NCI-H1930 (cell line): ENCODE measurements at places on chromosomes 2 and 18.

DNA sequence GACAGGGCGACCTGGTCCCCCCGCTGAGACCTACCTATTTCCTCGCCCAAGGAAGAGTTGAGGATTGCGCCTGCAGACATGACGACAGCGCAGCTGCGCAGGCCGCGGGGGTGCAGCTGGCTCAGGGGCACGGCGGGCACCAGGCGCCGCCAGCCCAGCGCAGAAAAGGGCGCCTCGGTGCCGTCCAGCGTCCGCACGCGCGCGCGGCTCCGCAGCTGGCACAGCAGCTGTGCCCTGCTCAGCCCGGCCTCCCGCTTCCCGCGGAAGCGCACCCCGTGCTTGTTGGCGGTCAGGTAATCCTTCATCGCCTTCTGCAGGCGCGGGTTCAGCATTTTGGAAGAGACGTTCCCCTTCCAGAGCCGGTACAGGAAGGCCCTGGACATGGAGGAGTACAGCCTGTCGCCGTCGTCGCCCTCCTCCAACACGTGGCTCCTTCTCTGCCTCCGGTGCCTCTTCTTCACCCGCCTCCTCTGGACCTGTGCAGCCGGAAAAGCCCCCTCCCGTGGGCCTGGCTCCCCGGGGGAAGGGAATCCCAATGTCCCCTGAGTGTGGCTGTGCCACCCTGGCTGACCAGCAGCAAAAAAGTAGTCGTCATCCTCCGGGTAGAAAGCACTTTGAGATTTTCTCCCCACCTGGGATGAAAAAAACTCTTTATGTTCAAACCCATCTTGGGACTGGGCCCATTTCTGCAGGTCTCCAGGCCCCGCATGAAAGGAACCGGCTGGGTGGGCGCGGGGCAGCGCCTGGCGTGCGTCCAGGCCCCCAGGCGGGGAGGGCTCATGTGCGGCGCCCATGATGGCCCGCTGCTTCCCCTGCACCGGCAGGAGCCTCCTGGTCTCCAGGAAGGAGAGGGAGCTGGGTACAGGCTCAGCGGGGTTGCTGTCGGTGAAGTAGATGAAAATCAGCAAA is 42.7 kb downstream of the ST6GAL2 start:
- no peak for DNase-seq

- DNase-seq: no peak
These were observed 4.9 kb downstream of the CREG2 start for GRCh38 chr2:101382442-101382841.

DNA sequence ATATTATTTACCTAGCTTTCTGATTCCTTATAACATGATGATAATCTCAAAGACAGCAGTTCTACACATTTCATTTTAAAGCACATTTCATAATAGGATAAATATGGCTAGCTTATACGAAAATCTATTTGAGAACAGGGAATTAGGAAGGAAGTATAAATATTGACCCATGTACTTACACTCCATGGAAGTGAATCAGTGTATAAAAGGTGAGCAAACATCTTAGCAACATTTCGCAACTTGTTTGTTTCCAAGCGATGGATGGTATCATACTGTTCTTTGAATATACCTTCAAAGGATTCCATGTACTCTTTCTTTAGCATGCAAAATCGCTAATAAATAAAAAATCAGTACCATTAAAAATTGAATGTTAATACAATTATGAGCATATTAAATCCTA is 53.1 kb downstream of the CWC22 start:
- peak; percentile 5 for DNase-seq

- DNase-seq: peak; percentile 62
These were observed 90.3 kb upstream of the SNTG2 start for GRCh38 chr2:860259-860855.

DNA sequence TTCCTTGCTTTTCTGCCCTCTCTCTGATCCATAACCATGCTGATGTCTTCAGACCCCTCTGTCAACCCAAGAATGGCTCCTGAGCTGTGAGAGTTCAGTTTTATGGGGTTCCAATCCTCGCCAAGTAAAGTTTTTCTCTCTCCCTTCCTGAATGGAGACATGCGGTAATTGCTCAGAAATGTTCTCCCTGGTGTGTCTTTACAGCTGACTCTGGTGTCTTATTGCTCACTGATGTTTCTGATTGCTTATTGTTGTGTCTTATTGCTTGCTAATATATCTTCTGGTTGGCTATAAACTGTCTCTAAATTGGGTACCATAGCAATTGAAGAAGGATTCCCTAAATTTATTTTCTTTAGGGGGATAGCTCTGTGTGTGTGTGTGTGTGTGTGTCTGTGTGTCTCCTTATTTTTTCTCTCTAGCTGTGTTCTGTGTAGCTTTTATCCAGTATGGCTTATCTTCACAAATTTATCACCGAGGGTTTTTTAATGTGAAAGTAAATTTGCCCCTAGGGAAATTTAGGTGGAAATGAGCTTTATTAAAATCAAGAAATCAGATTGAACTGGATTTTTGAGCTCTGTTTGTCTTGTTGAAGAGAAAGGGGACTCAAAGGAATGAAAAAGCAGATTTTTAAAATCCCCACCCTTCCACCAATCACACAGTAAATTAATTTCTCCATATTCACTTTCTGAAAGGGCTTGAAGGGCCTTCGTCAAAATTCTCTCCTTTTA is 19.5 kb downstream of the MGAT5 start:
- DNase-seq: no peak
